ENCODE measurements at places on chromosomes 16 and 17.

GRCh38 chr16:31880322-31880979 lies 6.8 kb downstream of the ZNF267 start:
- DNase-seq: no peak

DNA sequence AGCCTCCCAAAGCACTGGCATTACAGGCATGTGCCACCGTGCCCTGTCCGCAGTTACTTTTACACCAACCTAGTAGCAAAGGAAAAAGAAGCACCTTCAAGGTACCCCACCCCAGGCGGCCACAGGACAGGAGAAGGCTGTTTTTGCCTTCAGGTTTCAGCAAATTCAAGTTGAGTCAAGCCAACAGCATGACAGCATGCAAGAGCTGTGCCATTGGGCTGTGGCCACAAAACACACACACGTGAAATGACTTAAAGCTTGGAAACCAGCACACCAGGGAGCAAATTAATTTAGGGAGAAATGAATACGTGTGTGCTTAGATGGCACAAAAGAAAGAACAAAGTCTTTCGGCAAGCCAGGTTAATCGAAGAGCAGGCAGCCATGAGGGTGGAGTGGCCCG lies 39.7 kb downstream of the ERCC4 start:
- no peak for DNase-seq

GRCh38 chr16:2719328-2720063 lies 528 bp downstream of the PRSS27 start:
- no peak for DNase-seq

- no peak for DNase-seq
These were observed 13.2 kb upstream of the MRTFB start for GRCh38 chr16:14057878-14058382.

DNA sequence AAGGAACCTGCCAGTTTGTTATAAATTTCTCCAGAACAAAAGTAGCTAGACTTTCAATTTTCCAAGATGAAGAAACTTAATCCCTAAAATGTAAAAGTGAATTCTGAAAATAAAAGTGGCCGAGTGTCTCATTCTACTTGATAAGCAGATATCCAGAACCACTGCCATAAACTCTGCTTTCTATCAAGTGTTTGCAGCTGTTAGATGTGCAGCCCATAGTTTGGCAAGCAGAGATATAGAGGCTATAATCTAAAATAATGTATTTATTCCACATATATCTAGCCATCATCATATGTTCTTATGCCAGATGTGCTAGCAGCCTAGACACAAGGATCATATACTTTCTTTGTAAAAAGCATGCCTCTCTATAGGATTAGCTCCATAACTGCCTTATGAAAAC lies 14.7 kb upstream of the FBXL20 start:
- DNase-seq: no peak

DNA sequence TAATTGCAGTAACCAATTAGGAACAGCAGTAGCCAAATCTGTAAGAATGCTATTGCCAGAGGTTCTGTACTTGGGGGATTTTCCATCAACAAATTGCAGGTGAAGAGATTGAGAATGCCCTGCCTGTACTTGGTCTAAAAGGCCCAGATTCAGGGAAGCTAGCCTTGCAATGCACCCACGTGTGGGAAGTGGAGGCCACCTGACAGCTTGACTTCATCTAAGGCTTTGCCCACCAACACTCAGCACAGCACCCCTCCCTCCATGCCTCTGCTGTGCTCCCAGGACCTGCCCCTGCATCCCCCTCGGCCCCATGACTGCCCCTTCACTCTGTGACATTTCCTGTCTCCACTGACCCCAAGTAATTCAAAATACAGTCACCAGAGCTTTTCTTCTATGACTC lies 79.1 kb upstream of the CDH5 start:
- peak; percentile 70 for DNase-seq

GRCh38 chr17:44959821-44960531 lies 8.1 kb downstream of the C1QL1 start:
- no peak for DNase-seq

GRCh38 chr16:29837841-29838240 lies 17.6 kb downstream of the MVP start:
- DNase-seq: no peak

DNA sequence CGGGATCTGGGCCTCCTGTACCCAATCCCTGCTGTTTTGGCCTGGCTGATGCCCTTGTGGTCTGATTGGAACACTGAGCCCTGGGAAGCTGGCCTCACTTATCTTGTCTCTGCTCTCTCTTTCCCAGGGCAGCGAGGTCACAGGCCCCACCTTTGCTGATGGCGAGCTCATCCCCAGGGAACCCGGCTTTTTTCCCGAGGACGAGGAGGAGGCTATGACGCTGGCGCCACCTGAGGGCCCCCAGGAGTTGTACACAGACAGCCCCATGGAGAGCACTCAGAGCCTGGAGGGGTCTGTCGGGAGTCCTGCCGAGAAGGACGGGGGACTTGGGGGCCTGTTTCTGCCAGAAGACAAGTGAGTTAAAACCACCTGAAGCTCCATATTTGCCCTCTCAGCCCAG lies 126.0 kb downstream of the RAB11FIP4 start:
- no peak for DNase-seq

All from vagina (tissue), 2 donors.